Right renal pelvis (tissue), 4 donors: ENCODE measurements at places on chromosomes 12 and 14. TPM values are rescaled to one million over a fixed set of nuclear protein-coding genes. Genes with fewer than 3 reads are reported as not detected.

- no peak for DNase-seq
Observed at GRCh38 chr12:53219956-53220693, 11.9 kb downstream of the RARG start.

TGM1 gene
- 2.0 TPM for polyA plus RNA-seq

TOMM20L gene
- polyA plus RNA-seq = 1.4 TPM

BATF gene
- 1.00 TPM for polyA plus RNA-seq

- peak; percentile 50 for DNase-seq
Observed at GRCh38 chr12:14367040-14367661, 1.7 kb downstream of the ATF7IP start.

- DNase-seq = no peak
Observed at GRCh38 chr14:45868377-45868776, 615.4 kb upstream of the MIS18BP1 start.

DNA sequence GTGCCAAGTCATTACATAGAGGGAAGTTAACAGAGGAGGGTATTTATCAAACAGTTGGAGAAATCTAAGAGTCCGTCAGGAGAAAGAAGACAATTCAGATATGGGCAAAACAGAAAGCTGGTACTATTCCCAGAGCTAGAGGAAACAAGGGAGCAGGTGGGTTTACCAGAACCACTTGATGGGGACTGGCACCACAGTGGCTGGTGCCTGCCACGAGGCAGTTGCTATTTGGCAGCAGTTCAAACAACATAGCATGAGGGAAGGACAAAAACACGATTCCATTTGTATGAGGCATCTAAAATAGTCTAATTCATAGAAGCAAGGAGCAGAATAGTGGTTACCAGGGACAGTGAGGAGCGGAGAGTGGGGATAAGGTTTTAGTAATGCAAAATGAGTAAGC is 24.6 kb upstream of the KLRD1 start:
- DNase-seq = no peak

GRCh38 chr12:88897723-88898122 is 317.5 kb upstream of the KITLG start:
- no peak for DNase-seq

- DNase-seq = no peak
Observed at GRCh38 chr12:79337662-79338290, 353.0 kb downstream of the PAWR start.

DNA sequence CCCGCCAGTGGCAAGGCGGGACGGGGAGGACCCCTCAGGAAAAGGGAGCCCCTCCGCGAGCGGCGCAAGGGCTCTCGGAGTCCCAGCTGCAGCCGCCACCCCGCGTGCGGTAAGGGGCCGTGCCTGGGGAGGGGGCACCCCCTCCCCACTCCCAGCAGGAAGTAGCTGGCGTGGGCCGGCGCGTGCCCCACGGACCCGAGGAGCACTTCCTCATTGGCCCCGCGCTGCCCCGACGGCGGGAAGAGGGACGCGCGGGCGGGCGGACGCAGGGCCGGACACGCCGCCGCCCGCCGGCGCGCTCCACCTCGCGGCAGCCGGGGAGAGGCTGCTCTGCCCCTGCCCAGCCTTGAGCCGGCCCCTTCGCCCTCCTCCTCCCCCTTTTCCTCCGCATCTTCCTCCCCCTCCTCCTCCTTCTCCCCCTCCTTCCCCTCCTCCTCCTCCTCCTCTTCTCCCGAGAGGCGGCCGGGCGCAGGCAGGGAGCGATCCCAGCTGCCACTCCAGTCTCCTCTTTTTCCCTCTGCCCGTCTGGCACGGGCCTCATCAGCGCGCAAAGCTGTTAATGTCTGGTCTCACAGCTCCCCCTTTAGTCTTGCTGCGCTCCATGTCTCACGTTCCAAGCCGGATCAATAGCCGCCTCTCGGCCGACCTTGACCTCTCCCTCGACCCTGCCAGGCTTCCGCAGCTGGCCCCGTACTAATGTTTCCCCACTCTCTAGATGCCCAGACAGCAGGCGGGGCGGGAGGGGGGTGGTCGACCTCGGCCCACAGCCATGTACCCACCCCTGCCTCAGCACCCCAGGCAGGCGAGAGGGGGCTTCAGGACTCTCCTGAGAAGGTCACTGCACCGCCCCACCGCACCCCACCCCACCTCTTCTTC is 2.6 kb upstream of the BCL11B start:
- DNase-seq = peak; percentile 86

DNA sequence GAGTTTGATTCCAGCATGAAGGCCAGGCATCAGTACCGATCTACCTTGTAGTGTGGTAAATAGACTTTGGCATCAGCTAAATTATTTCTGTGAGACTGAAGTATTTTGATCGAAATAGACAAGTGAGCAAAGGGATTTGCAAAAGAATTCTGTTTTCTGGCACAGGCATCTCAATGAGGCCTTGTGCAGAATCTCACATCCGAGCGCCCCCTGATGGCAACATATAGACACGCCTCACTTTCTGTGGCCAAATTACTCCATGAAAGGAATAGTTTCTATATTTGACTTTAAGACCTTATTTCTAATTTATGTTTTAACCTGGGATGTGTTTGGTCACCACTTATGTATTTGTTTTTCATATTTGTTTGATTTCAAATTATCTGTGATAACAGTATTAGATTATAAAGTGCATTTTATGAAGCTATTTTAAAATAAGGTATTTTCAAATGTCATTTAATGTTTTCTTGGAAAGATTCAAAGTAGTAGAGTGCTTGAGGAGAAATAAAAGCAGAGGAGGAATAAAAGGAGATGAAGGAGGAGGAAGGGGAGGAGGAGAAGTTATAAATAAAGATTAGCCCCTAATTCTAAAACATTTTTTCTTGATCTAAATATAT is 731.9 kb downstream of the NRXN3 start:
- DNase-seq = peak; percentile 2

- DNase-seq = no peak
Observed at GRCh38 chr14:75213172-75213571, 36.8 kb upstream of the TMED10 start.

AICDA gene
- 0.55 TPM for polyA plus RNA-seq
